Neural crest cell (in vitro differentiated cells): ENCODE measurements at places on chromosomes 11 and 22. TPM values are rescaled to one million over a fixed set of nuclear protein-coding genes. Genes with fewer than 3 reads are reported as not detected.

OPCML gene
- 0.91 and 1.2 TPM in 2 replicates for total RNA-seq

CD59 gene
- 80.5 and 86.3 TPM in 2 replicates for total RNA-seq

POTEH gene
- not detected in 2 replicates for total RNA-seq

NELL1 gene
- 0.51 and 1.2 TPM in 2 replicates for total RNA-seq

- no peak for DNase-seq
Measured at GRCh38 chr11:1478544-1478943, 8.0 kb downstream of the MOB2 start.

DNA sequence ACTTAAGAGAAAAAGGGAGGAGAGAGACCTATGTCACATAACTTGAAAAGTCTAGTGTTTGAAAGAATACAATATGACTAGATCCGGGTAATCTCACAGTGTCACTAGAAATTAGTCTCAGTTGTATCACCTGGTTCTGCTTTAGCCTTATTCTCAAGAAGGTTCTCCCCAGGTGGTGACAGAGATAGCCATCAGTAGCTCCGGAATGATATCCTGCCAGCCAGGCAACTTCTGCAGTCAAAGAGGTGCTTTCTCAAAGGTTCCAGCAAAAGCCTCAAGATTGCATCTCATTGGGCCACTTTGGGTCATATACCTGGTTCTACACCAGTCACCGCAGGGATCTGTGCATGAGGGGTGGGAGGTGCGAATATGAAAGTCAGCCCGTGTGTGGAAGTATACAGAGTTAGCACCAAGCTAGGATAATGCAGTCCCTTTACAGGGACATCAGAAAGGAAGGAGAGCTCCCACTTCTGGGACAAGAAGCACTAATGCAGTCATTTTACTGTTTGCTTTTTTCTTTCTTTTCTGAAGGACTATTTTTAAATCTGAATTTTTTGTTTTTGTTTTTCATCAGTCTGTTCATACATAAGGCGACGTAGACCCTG is 61.1 kb downstream of the CYB5R2 start:
- DNase-seq, result no peak

DNA sequence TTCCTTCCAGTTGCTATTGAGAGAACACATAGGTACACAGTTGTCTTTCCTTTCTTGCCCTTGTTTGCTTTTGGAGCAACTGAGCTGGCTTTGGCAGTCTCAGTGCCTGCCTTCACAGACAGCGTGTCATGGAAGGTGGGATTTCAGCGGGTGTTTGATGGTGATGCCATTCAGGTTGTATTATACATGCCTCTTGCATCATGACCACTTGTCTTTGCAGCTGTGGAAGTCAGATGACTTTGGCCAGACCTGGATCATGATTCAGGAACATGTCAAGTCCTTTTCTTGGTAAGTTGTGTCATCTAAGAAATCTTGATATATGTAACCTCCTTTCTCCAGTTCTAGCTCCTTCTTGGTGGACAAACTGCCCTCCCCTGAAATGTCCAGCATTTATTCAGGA is 37.1 kb upstream of the SORL1-AS1 start:
- DNase-seq, result no peak

DNA sequence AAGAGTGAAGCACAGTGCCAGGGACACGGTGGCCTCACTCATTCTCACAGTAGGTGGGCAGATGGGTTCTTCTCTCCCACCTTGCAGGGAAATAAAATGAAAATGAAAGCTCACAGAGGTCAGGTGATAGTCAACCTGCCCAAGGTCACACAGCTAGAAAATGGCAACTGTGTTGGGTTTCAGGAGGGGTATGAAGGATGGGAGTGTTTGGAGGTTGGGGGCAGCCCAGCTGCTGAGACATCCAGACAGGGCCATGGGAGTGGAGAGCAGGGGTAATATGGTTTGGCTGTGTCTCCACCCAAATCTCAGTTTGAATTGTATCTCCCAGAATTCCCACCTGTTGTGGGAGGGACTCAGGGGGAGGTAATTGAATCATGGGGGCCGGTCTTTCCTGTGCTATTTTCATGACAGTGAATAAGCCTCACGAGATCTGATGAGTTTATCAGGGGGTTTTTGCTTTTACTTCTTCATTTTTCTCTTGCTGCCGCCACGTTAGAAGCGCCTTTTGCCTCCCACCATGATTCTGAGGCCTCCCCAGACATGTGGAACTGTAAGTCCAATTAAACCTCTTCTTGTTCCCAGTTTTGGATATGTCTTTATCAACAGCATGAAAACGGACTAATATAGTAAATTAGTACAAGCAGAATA is 247.0 kb downstream of the TENM4 start:
- DNase-seq, result no peak

DNA sequence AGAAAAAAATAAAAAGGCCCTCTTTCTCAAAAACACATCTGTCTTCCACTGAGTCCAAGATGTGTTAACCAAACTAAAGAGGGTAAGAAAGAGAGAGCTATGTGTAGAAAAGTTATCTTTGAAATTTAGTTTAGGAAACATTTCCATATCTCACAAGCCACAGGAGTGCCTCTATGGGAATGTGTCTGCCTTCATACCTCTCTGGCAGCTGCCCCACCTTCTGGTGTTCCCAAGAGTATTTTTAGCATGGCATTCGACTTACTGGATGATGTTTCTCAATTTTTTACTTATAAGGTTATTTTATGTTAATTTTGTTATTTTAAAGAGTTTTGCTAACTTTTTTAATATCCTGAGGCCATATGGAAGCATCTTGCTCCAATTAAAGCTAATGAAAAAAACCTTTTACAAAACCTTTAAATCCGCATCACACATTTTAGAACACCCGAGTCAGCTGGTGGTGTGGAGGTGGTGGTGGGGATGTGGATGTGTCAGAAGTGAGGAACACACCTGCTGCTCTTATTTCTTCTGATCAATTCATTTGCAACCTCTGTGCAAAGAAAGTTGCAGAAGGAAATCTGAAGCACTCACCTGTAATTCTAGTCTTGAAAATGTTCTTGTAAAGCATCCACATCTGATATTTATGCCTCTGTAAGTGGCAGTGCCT is 112.2 kb downstream of the NCAM1 start:
- DNase-seq, result no peak

- DNase-seq, result peak; percentile 84
Measured at GRCh38 chr22:25057013-25057881, 104.7 kb downstream of the KIAA1671 start.

- no peak for DNase-seq
Measured at GRCh38 chr11:39777035-39777434, 1682.4 kb downstream of the LRRC4C start.

DNA sequence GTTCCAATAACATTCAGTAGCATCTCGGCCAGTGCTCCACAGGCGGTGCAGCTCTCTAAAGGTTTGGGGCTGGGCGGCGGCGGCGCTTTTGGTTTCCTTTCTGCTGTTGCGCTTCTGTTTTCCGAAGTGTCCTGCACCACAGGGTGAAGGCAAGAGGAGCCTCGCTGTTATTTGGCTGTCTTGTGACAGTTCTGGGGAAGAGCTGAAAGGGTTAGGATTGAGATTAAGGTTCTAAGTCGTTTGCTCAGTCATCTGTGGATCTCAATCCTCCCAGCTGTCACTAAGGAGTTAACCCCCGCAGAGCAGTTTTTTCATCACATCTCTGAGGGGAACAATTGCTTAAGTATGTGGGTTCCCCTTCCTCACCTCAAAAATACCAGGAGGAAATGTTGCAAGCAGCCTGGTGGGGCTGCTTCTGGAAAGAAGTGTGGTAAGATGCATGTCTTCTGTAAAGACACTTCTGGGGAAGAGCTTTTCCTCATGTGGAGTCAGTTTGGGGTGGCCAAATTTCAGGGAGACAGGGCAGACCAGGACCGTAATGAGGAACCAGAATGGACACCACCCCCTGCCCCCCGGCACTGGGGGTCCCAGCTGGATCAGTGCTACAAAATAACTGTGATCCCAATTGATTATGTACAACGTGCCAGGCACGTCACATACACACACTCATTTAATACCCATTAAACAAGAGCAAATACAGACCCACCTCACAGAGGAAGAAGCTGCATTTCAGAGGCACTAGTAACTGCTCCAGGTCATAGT is 14.2 kb downstream of the TMEM121B start:
- no peak for DNase-seq

DNA sequence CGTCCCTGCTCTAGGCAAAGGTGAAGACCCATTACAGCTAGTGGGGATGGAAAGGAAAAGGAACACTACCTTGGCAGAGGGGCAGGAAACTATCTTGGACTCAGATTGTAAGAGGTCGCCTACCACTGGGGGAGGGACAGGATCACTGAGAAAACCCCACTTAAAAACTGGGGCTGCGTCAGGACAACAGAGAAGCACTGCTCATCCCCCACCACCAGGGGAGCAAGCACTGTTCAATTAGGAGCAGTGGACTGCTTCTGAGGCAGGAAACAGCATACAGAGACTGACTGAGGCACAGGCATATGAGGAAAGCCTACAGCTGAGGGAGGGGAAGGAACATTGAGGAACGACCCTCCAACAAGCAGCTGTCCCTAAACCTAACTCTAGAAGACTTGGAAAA is 20.8 kb upstream of the DLAT start:
- DNase-seq, result no peak

- no peak for DNase-seq
Measured at GRCh38 chr11:86202013-86202336, 42.6 kb upstream of the EED start.

GRCh38 chr11:81444297-81444696 is 1289.4 kb downstream of the FAM181B start:
- DNase-seq, result no peak

GRCh38 chr11:64593156-64594105 is 2.4 kb downstream of the SLC22A12 start:
- no peak for DNase-seq
